ENCODE measurements at places on chromosomes 5 and 9.

GRCh38 chr5:158017469-158017868 is 158.5 kb upstream of the CLINT1 start:
- ATAC-seq = no peak

- ATAC-seq = no peak
Observed at GRCh38 chr5:111548992-111549649, 36.8 kb upstream of the STARD4 start.

DNA sequence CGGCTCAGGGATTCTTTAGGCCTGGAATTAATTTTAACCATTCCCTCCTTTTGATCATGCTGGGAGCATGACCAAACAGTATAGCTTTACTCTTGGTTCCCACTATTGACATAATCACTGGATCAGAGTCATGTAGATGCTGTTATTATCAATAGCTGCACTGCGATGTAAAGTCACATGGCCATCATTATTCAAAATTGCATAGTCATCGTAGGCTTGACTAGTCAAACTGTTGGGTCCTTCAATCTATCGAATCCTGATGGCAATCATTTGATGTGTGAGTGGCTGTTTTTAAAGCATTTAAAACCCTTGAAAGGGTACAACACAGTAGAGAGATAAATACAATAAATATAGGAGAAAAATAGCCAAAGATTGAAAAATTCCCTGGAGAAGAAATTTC is 1194.1 kb downstream of the EFNA5 start:
- ATAC-seq = no peak

- ATAC-seq = no peak
Observed at GRCh38 chr9:135228983-135229625, 141.6 kb downstream of the OLFM1 start.

DNA sequence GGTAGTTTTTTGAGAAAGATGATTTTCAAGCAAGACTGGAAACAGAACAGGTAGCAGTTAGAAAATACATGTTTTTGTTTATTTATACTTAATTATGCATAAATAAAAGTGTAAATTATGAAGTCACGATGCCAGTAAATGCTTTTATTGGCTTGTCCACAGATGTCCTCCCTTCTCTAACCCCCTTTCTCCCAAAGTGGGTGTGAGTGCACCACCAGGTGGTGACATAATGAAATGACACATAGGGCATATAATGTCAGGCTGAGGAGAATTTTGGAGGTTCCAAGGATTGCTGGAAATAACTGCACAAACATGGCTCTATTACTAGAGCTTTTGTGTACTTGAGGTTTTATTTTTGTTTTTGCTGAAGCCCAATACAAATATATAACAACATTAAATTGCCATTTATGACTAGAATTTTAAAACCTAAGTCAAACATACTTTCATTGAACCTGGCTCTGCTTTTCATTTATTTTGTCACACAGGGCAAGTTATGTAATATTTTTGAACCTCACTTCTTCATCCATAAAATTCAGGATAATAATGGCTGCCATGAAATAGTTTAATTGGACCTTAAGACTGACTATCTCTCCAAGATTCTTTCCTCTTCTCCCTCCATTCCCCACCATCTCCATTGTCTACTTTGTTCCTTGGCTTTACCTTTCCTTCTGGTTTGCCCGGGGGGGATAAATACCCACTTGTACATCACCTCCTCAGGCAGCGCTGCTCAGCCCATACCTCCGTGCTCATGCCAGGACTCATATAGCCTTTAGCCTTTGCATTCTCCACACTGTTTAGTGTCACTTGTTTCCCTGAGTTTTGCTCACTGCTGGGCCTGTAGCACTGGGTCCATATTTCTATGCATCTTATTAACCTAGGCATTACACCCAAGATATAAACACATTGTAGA is 168.8 kb downstream of the PDE4D start:
- peak; percentile 85 for ATAC-seq

GRCh38 chr5:65654713-65655112 is 29.9 kb downstream of the SHLD3 start:
- ATAC-seq = no peak

DNA sequence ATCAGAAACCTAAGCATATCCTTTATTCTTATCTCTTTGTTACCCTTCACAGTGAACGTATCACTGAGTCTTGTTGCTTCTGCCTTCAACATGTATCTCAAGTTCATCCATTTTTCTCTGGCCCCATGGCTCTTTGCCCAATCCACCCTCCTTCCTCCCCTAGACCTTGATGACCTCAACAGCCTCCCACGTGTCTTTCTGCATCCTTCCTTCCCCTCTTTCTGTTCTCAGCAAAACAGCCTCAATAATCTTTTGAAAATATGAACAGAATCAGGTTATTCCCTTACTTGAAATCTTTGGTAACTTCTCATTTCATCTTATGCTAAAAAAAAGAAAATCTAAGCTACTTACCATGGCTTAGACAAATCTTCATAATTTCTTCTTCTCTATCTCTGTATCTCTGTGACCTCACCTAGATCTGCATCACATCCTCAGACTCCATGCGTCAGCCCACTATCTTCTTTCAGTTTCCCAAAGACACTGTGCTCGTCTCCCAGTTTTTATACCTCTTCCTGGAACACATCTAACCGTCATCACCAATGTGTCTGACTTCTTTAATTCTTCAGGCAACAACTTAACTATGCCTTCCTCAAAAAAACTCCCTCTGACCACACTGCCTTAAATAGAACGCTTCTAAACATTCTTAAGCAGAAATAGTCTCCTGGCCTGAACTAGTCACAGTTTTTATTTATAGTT is 208.0 kb downstream of the PARP8 start:
- no peak for ATAC-seq

DNA sequence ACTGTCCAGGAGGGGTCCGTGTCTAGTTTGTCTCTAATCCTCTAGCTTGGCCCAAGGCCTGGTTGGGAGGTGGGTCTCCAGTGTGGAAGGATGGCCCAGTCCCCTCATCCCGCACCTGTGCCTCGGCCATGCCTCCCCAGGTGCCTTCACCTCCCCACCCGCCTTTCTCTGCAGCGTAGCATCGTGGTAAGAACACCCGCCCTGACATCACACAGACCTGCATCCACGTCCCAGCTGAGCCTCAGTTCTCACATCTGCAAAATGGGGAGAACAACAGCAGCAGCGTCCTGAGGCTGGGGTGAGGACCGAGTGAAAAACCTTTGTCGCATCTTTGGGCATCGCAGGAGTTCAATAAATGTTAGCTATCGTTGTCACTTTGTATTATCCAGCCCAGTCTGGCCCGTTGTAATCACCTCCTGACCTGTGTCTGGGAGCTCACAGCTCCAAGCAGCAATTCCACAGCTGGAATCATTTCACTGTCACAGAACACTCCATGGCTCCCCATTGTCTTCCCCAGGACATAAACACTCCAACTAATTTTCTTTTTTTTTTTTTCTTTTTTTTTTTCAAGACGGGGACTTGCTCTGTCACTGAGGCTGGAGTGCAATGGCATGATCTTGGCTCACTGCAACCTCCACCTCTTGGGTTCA is 181.2 kb upstream of the IER5L start:
- no peak for ATAC-seq

- ATAC-seq = no peak
Observed at GRCh38 chr5:142048272-142048671, 35.4 kb upstream of the GNPDA1 start.

GRCh38 chr9:131520503-131520902 is 10.6 kb downstream of the UCK1 start:
- ATAC-seq = no peak

DNA sequence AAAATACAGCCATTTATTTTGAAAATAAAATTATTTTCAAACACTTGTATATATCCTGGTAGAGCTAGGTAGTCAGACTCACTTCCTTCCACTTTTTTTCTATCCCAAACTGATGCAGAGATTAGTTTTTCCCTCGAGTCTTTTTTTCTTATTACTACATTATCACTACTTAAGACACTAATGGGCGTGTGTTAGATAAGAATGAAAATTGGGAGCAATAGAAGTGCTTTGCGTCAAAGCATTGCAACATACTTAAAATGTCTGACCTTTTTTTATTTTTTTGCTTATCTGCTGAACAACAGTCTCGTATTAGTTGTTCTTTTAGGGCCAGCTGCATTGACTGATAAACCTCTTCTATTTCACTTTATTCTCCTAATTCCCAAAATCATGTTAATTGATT is 1278.7 kb downstream of the CDH12 start:
- no peak for ATAC-seq

DNA sequence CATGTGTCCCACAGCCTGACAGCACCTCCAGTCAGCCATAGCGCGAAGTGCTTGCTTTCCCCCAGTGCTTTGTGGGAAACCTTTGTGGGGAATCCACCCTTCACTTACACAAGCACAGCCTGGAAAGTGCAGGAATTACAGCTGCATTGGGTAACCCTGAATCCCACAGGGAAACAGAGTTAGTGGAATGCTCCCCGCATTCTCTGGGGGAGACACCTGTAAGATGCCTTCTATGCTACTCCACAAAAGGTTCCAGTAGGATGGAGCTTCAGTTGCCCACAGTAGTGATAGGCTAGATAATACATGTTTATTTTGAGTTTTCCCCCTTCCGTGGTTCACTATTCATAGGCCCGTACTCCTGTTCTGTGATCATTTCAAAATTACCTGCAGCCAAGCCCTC is 60.3 kb downstream of the TLE4 start:
- ATAC-seq = no peak

DNA sequence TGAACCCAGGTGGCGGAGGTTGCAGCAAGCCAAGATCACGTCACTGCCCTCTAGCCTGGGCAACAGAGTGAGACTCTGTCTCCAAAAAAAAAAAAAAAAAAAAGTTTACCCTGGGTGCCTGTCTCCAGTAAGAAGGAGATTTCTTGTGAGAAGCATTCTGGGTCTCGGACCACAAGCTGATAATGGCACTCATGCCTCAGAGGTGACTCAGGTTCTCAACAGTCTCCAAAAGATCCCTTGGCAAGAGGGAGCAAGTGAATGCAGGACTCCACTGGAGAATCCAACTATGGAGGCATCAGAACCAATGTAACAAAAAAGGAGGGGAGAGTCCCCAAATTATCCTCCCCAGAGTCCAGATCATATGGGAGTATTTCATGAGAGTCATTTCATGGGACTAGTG is 106.0 kb upstream of the LRRTM2 start:
- no peak for ATAC-seq

GRCh38 chr9:36891341-36891811 is 142.7 kb downstream of the PAX5 start:
- ATAC-seq = no peak

DNA sequence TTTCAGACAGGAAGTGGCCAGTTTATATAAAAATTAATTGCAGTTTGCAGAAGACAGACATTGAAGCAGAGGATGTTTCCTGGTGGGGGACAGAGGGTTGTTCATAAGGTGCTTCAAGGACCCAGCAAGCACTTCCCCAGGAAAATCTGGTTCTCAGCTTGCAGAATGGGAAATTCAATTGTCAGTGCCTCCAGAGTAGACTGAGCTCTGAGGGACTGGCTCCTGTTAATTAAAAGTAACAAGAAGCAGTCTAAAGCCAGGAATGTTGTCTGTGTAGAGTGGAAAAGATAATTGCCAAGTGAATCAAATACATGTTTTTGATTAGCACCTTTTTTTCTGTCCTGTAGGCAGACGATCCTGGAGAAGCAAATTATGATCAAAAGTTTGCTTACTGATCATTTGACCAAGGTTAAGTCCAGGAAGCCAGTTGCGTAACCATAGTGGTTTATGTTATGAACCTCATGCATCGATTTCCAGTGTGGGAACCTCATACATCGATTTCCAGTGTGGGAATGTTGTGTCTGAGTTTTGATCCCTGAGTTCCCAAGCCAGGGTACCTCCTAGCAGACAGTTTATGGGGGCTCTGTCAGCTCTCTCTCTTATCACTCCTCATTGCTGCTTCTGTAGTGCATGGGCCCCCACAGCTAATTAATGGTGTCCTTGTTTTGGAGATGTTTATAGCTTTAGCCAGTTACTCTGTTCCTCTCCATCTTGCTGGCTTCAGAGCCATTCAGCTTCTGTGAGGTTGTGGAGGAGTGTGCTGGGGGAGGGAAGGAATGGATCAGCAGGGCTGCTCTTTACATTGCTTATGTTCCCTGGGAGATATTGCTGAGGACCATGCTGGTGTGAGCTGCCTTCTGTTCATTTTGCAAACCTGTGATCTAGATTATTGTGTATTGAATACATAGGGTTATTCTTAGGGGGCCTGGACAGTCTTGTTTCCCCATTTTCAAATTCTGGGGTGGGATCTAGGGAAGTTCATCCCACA is 17.1 kb downstream of the MSANTD3 start:
- ATAC-seq = peak; percentile 61

GRCh38 chr9:11023201-11023600 is 410.4 kb upstream of the PTPRD start:
- ATAC-seq = peak; percentile 73

DNA sequence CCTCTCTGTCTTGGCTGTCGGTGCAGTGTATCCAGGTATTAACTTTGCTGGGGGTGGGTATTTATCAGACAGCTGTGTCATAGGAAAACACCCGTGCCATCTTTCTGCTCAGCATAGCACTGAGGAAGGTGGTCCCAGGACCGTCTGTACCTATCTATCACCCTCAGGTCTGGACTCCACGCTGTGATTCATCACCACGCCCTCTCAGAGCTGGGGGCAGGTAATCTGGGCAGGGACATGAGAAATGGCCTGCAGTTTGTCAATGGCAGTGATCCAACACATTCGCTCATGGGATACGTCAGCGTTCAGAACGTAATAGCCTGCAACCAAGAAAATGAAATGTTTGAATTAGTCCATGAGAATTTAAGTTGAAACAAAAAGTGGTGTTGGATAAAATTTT is 151.6 kb upstream of the MAP1B start:
- ATAC-seq = no peak

DNA sequence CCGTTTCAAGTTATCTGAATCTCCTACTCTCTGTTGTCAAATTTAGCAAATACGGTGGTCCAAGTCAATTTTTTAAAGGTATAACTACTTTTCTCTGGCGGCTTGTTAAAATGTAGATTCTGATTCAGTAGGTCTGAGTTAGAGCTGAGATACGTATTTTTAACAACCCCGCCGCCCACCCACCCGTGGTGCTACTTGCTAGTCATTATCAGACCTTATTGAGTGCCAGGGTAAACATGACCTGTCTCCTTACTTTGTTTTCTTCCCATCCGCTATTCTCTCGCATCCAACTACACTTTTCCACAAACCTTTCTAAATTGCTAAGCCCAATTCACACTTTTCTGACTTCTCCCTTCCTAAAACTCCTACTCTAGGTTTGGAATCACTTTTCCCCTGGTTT is 694 bp upstream of the PLAA start:
- ATAC-seq = no peak

- ATAC-seq = no peak
Observed at GRCh38 chr5:137481596-137481995, 17.5 kb downstream of the SPOCK1 start.

GRCh38 chr5:91332267-91333045 is 50.7 kb downstream of the ARRDC3 start:
- peak; percentile 97 for ATAC-seq

- ATAC-seq = no peak
Observed at GRCh38 chr5:137058089-137058488, 441.0 kb downstream of the SPOCK1 start.

DNA sequence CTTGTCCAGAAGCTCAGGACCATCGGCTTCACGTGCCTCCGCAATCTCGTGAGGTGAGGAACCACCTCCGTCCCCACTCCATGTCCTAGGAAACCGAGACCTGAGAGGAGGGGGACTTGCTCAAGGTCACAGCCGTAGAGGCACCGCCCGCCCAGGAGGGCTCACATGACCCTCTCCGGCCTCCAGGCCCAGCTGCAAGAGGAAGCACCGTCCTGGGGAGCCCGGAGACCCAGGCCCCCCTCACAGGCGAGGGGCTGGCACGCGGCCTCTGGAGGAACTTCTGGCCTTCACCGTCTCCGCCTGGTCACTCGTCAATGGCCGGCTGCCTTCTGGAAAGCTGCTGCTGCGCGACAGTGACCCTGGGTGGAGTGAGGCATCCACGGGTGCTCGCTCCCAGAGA is 24.2 kb downstream of the FAM78A start:
- no peak for ATAC-seq

Measured in SK-N-SH treated with all-trans-retinoic acid at 6 μM for 48 hours (cell line).